ENCODE measurements at places on chromosomes 6 and 20.

GRCh38 chr6:100904316-100904715 is 23.2 kb upstream of the ASCC3 start:
- DNase-seq, result no peak

DNA sequence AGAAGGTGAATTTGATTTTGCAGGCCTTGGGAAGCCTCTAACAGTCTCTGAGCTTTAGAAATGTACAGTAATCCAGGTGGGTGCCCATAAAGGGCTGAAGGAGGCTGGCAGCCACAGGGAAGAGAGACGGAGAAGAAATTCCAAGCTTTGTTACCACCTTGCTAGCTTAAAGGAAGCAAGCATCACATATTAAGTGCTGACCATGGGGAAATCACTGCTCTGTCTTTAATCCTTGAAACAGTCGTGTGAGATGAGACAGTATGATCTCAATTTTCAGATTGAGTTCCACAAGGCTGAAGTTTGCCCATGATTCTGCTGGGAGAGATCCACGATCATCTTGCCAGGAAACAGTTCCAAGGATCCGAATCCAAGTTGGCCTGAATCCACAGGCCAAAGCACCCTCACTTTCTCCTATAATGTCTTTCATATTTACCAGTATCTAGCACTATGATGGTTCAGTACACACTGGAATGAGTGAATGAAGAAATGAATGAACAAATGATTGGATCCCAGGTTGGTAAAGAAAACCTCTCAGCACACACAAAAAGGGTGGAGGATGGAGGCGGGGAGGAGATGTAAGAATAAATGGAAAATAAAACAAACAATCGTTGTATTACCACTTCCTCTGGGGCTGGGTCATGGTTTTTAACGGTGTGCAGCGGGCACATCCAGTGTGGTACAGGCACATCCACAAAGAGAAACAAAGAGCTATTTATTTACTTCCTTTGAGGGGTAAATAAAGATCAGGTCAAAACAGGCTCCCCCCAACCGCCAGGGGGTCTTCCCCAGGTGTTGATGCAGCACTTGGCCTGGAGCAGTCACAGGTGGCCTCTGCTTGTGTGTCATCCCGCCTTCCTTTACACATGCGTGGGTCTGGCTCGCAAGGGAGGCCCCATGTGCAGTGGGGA is 28.2 kb upstream of the TAF8 start:
- DNase-seq, result no peak

GRCh38 chr6:2141644-2142290 is 103.6 kb downstream of the GMDS start:
- no peak for DNase-seq

DNA sequence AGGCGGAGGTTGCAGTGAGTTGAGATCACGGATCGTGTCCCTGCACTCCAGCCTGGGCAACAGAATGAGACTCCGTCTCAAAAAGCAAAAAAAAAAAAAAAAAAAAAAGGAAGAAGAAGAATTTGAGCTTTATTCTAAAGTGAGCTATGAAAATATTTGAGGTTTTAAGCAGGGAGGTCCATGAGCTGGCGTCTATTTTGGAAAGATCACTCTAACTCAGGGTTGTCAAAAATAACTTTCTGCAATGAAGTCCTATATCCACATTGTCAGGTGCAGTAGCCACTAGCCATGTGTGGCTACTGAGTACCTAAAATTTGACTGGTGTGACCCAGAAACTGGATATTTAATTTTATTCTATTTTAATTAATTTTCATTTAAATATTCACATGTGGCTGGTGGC is 217.1 kb downstream of the PTPRT start:
- DNase-seq, result no peak

DNA sequence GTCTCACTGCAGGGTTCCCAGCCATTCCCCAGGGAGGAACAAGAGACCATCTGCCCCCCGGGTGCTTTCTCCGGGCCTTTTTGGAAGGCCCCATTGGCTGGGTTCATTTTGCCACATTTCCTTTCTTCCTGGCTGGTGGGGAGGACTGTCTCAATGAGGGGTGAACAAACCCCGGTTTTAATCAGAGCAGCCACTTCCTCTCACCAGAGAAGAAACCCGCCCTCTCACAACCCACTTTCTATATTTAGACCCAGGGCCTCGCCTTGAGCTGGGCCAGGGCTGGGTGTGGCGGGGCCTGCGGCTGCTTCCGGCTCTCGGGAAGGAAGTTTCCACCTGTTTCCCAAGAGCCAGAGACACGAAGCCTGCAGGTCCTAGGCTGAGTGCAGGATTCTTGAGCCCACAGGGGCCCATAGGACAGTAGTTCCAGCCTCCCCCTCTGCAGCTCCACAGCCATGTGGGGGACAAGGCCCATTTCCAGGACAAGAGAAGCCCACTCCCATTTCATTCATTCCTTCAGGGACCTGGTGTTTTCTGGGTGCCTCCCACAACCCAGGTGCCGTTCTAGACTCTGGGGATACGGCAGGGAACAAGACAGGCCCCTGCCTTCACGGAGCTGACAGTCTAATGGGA is 41.8 kb downstream of the RBM38 start:
- no peak for DNase-seq

DNA sequence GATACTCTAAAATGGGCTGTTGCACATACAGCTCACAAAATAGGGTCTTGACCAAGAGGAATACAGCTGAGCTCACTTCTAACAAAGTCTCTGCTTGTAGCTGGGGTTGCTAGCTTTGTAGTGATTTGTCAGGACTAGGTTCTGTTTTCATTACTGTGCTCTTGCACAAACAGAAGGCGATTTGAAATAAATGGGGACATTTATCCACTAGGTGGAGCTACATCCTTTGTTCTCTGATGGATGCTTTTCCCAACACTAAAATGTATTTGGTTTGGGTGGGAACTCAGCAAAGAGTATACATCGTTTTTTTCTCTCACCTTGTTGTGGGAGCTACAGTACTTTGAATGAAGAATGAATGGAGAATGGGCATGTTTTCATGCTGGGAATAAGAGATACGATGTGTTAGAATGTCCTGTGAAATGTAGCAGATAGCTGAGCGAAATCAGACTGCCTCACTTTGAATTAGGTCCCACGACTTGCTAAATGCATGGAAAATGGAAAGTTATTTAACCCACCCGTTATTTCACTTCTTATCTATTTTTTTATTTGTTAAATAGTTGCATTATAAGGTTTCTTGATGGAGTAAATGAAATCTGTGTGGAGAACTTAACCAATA is 494.7 kb upstream of the MAP3K7 start:
- no peak for DNase-seq

GRCh38 chr6:132199343-132199742 is 201.9 kb downstream of the MOXD1 start:
- no peak for DNase-seq

- DNase-seq, result no peak
These were observed 17.4 kb downstream of the EZR start for GRCh38 chr6:158801655-158802294.

GRCh38 chr6:155473741-155474140 is 18.1 kb upstream of the NOX3 start:
- DNase-seq, result no peak

DNA sequence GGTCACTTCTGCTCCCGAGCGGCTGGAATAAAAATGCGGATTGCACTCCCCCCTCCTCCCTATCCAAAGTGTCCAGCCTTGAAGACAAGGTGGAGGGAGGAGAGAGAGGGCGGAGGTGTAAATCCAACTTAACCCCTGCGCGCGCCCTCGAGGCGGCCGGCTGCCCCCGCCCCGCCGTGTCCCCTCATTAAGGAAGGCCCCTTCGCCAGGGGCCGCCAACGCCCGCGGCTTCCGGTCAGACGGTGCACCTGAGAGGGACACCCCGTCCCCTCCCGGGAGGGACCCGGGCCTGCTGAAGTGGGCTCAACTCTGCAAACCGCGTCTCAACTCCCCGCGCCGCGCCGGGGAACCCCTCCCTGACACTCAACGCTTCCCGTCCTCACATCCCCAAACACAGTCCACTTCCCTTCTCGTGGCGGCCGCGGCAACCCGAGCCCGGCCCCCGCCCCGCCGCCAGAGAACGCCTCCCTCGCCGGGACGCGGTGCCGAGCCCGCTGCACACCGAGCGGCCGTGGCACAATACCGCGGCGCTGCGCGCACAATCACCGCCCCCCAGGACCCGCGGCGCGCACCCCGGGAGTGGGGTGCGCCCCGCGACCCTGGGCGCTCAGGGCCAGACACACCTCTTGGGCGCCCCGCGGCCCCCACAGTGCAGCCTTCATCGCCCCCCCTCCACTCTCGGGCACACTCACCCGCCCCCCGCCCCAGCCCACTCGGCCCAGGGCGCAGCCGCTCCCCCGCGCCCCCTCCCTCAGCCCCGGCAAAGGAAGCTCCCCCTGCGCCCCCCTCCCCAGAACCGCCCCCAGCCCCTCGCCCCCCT is 102.5 kb downstream of the NOL4L start:
- DNase-seq, result no peak

GRCh38 chr6:138339024-138339423 is 38.7 kb upstream of the SMIM28 start:
- DNase-seq, result no peak

DNA sequence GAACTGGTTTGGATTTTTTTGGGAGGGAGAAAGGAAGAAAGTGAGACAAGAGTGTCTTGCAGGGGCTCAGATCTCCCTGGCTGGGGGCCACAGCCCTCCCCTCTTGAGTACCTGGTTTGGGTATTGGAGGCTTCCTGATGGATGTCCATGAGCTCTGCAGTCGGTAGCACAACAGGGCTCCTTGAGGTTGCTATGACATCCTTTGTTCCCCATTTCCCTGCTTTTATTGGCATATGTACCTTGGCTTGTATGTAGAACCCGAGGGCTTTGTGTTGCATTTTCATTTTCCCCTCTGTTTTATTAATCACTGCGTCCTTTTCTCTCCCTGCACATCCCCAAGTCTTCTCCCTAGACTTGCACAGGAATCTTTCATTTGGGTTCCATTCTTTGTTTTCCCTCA is 355.5 kb upstream of the TSHZ2 start:
- no peak for DNase-seq

- DNase-seq, result no peak
These were observed 8.3 kb downstream of the GZF1 start for GRCh38 chr20:23370274-23370673.

DNA sequence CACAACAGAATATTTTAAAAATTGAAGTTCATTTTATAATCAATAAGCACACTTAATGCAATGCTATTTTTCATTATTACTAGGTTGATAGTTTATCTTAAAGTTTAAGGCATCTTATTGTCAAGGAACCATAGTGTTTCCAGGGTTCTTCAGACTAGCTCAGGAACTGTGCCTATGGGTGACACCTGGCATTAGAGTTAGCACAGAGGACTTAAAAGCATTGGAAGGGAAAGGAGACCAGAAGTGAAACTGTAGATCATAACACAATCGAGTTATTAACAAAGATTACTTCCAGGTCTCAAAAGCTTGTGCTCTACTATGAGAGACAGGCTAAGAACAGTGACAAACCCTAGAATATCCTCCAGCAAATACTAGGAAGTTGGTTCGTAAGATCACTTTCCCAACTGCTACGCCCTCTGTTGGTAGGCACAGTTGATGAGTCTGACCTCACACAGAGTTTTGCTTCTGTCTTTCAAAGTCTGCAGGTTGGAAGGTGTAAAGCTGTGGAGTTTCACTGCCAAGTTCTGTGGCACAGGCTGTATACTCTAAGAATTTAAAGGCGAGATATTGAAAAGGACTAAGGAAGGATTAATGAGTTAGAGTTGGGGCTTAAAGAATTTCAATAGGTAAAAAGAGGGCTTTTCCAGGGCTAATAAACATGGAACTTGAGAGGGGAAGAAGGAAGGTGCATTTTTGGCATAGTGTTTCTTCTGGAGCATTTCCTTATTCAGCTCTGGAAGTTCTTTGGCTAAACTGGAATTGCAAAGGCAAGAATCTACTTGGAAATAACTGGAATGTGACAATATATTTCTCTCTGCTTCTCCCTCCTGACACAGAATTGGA is 531.3 kb upstream of the JAG1 start:
- DNase-seq, result no peak

GRCh38 chr20:62374331-62375152 is 7.4 kb upstream of the LAMA5 start:
- DNase-seq, result no peak

DNA sequence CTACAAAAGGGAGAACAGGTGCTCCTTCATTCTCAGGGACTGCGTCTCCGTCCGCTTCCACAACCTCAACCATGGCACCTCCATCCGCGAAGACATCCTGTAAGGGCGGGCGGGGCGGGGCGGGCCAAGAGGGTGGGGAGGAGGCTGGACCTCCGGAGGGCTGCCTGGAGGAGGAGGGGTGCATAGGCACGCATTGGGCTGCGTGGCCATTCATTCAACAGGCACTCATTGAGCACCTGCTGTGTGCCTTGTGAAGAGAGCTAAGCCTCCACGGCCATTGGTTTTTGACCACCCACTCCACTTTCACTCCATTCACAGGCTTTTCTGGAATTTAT is 435 bp downstream of the ZSWIM3 start:
- no peak for DNase-seq

- DNase-seq, result no peak
These were observed 630.6 kb downstream of the QKI start for GRCh38 chr6:164045082-164045481.

DNA sequence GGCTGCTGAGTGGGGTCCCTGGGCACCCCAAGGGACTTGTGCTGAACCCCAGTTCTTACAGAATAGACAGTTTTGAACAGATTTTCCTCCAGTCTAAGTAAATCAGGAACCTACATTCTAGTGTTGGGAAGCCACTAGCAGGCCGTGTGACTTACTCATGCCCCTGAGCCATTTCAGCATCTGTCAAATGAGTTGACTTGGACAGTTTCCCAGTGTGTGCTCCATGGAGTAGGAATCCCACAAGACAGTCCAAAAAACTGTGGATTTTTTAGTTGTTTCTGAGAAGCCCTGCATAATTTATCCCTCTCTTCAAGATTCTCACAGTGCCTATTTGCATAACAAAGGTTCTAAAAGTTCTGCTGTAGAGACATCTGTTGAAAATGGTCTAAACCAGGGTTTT is 2.1 kb downstream of the GABRR2 start:
- DNase-seq, result no peak

DNA sequence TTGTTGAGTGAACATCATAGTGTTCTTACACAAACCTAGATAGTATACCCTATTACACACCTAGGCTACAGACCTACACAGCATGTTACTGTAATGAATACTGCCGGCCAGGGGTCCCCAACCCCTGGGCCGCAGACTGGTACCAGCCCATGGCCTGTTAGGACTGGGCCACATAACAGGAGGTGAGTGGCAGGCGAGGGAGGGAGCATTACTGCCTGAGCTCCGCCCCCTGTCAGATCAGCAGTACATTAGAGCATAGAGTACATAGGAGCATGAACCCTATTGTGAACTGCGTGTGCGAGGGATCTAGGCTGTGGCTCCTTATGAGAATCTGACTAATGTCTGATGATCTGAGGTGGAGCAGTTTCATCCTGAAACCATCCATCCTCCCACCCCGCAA is 126.3 kb downstream of the PRND start:
- no peak for DNase-seq

Data from nucleus accumbens (tissue), 56 donors.